ENCODE measurements at places on chromosomes 6 and 20. TPM values are rescaled to one million over a fixed set of nuclear protein-coding genes. Genes with fewer than 3 reads are reported as not detected.

Gene PCK1
- not detected for total RNA-seq

DNA sequence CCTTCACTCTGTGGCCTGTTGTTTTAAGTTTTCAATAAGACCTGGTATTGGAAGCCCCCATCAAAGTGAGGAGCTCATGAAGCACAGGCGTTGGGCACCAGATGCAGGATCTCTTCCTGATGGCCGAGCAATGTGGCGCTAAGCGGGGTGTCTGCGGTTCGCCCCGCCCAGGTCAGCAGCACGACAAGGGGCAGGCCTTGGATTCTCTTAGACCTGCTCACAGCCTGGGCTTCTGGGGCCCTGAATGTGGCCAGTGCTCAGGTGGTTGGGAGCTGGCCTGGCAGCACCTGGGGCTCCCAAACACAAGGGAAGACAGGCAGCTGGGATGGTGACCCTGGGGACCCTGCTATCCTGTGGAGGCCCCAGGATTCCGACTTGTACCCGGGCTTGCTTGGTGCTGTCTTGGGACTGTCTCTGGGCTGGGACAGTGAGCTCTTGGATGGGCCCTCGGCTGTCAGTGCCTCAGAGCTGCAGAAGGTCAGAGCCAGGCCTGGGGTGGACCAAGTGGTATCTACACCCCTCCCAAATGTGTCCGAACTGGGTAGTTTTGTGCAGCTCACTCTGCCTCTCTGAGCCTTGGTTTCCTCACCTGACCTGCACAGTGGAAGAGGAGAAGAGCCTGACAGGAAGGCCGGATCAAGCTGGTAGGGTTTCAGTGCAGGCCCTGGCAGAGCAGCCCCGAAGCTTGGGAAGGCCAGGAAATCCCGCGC lies 69.1 kb downstream of the PHACTR3 start:
- no peak for DNase-seq

Gene LGSN
- not detected for total RNA-seq

Gene HLA-DMB
- 1.1 TPM for total RNA-seq

GRCh38 chr6:136408204-136408603 lies 118.6 kb upstream of the BCLAF1 start:
- no peak for DNase-seq

GRCh38 chr20:37315452-37316110 lies 26.1 kb downstream of the MANBAL start:
- no peak for DNase-seq

- no peak for DNase-seq
Observed at GRCh38 chr6:52728394-52728793, 34.9 kb downstream of the GSTA2 start.

DNA sequence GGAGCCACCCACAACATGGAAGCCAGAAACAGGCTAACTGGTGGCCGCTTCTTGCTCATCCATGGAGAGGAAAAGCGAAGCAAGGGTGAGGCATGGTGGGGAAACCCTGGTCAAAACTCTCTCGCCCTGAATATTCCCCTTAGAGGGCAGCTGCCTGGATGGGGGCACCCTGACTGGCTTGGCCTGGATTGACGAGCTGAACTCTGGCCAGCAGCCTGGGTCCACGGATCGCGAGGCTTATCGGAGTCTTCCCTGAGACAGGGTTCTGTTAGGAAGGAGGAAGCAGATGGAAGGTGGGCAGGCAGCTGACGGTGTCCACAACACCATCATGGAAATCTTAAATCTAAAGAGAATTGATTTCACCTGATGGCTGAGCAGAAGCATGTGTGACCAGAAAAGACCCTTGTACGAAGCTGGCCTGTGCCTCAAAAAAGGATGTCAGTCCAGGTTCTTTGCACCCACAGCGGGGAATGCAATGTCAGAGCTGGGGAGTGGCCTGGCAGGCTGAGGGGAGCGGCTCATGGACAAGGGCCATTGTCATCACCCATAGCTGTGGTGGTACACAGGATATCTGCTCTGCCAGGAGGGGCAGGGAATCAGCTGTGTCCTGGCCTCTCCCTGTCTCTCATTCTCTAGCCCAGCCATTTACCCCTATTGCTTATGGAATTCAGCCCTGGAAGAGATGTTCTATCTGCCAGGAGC lies 109.4 kb upstream of the SNX9 start:
- DNase-seq = no peak

Gene LY6G5B
- total RNA-seq = 20.9 TPM

- peak; percentile 56 for DNase-seq
Observed at GRCh38 chr6:135535989-135536414, 38.5 kb upstream of the AHI1 start.

GRCh38 chr20:41047279-41047974 lies 18.8 kb downstream of the TOP1 start:
- peak; percentile 28 for DNase-seq

DNA sequence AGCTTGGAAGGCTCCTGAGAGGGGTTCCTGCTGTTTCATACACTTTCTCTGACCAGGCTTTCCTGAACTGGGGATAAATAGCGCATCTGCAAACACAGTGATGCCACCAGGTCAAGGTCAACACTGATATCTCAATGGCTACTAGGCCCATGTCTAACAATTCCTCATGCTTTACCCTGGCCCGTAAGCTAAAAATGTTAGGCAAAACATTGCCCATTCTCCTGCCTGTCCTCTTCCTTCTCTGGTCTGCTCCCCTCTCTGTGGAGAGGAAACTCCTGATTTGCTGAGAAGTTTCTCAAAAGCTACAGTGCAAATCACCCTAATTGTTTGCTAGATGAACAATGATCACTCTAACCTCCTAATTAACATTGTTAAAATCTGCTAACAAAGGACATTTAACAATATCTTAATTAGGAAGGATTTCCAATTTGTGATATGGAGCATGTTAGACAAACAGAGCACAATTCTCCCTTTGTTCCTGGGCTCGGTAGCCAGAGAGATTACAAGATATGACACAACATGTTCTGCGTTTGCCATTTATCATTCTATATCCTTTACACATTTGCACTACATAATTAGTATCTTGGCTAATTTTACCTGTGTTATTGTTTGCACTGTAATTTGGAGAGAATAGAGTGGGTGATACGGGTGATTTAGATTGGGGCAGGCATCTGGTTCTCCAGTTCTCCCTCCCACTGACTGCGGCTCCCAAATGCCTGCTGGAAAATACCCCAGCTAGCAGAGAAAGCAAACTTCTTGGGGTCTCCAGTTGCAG lies 266.8 kb downstream of the CD83 start:
- no peak for DNase-seq

DNA sequence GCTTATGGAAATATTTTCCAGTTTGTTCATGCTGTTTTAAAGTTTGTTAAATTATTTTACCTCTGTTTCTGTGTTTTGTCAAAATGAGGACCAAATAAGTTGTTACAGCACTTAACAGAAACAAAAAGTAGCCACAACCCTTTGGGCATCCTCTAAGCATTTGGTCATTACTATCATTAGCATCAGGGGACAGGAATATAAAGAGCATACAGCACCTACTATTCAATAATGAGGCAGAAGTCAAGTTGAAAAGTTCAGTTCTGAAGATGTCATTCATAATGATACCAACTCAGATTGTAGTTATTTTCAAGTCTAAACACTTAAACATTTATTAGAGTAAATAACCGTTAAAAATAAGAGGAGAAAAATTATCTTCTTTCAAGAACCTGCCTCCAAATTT lies 862.3 kb upstream of the FLRT3 start:
- no peak for DNase-seq

- DNase-seq = no peak
Observed at GRCh38 chr6:124903797-124904196, 58.4 kb upstream of the RNF217 start.

Gene PTK7
- total RNA-seq = 110 TPM

Gene AKAP12
- 9.2 TPM for total RNA-seq

Gene BPIFA2
- not detected for total RNA-seq

Gene C20orf144
- 0.20 TPM for total RNA-seq

Measured in PC-9 (cell line).